ENCODE measurements at places on chromosomes 6 and 20. TPM values are rescaled to one million over a fixed set of nuclear protein-coding genes. Genes with fewer than 3 reads are reported as not detected.

NKX2-4 gene
- not detected for polyA plus RNA-seq

GRCh38 chr20:11675920-11676629 lies 241.6 kb upstream of the BTBD3 start:
- no peak for DNase-seq

GRCh38 chr20:15637950-15638754 lies 935.1 kb downstream of the KIF16B start:
- no peak for DNase-seq

DNA sequence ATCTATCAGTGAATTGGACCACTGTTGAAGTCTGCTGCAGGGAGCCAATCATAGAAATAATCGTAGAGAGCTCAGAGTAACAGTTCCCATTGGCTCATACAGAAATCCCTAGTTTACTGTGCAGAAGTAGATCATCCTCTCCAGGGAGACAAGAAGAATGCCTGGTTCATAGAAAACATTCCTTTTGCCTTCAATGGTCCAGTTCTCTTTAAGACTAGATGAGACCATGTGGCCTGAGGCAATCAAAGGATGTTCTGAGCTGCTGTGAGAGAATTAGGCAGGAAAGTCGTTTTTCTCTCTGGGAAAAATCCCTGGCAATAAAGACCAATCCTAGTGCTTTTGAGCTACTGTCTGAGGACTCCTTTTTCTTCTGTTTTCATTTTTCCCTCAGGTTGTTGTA lies 208.4 kb downstream of the CENPW start:
- DNase-seq: no peak

DNA sequence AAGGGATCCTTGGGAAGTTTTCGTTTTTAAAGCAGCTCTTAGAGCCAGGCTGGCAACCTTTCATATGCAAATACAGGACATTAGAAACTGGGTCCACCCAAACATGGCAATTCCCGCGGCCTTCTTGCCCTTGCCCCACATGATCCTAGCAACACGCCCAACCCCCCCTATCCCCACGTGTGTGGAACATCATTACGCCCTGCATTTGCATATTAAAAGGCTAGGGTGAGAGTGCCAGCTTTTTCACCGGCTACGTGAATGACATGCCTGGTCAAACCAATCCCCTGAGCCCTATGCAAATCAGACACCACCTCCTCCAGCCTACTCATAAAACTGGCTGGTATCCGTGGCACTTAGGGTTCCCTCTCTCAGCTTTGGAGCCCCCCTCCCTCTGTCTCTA lies 88.1 kb downstream of the TNFRSF21 start:
- DNase-seq: no peak
